Right ventricle myocardium inferior (tissue), 1 donor: ENCODE measurements at places on chromosomes 4 and X.

DNA sequence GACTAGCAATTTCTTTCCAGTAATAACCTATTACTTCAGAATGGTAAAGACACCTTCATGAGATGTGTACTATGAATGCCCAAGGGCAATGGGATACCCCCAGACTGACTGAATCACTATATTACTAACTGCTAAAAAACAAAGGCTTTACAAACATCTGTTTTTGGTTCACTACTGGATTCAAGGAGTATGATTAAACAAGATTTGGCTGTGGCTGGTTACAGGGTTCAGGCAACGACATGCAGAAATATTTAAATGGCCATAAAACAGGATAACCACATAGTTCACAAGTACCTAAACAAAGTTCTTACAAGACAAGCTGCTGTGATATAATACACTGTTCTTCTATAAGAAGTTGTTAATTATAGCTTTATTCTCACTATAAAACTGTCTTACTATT, 128.2 kb downstream of the FRYL start:
- DNase-seq: no peak

- DNase-seq: no peak
Measured at GRCh38 chr4:87304745-87305432, 17.8 kb downstream of the HSD17B13 start.

DNA sequence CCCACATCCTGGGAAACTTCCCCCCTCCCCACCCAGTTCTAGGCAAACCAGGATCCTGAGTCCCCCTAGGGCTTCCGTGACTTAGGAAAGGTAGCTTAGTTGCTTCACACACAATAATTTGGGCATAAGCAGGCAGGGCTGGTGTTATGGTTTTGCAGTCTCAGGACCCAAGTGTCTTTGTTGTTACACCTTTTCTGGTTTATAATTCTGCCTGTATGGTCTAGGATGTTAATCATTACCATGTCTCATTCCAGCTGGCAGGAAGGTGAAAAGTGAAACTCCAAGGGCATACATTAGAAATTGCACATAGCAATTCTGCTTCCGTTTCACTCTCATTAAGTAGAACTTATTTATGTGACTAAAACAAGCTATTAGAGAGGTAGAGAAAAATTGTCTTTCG, 16.8 kb downstream of the UGT8 start:
- no peak for DNase-seq

DNA sequence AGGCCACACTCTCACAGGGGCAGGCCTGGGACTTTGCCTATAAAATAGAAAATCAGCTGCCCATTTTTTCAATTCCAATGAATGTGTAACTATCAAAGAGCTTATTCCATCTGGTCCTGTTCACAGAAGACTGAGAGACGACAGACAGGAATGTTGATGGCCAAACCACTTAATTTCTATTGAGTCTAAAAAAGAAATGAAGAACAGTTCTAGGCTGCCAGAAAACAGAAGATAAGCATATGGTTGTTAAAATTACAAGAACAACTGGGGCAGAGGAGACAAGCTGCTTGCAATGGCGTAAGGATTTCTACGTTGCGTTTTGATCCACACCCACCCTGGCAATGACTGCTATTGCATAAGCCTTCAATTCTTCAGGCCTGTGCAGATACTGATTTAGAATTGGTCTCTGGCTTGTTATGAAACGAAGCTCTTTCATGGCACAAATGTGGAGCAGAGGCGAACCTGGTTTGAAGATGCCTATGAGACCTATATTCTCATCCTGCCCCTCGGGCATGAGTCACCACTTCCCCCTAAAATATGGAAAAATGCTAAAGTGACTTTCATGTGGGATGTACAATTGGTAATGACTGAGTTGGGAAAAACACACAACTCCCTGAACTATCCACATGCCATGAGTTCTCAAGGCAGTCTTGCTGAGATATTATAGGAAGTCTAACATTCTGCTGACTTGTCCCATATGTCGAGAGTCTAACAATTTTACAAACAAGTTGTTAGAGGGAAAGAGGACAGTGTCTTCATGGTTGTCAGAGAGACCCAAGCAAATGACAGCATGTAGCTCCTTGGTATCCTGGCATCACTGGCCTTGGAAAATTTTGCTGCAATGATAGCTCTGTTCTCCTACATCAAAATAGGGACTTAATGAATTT, 37.9 kb upstream of the SORBS2 start:
- DNase-seq: no peak

- DNase-seq: no peak
Measured at GRCh38 chrX:48043056-48043455, 28.4 kb downstream of the ZNF630 start.

DNA sequence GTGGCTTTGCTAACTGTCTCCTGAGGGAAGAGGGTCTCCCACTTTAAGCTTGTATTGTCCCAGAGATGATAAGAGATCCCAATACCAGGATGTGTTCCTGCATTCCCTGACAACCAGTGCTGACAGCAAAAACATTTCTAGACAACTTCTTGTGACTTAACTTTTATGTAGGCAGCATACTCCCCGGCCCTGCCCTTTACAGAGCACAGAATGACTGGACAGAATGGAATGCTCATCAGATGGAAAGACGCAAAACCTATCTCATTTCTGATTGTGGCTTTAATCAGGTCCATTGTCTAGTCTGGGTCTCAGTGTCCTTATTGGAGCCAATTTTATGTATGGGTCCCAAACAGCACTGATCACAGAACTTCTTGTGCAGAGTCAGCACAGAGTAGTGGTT, 18.2 kb upstream of the PLAC1 start:
- no peak for DNase-seq

GRCh38 chr4:105108971-105109370, 37.7 kb upstream of the TET2 start:
- DNase-seq: no peak

GRCh38 chrX:10566716-10567097, 53.7 kb downstream of the MID1 start:
- DNase-seq: no peak

GRCh38 chrX:130260316-130260715, 8.4 kb downstream of the ZNF280C start:
- no peak for DNase-seq

- DNase-seq: no peak
Measured at GRCh38 chr4:168536448-168536847, 39.6 kb downstream of the PALLD start.

- no peak for DNase-seq
Measured at GRCh38 chr4:37602454-37603069, 83.6 kb downstream of the RELL1 start.

GRCh38 chr4:88841635-88842034, 144.0 kb upstream of the NAP1L5 start:
- no peak for DNase-seq

GRCh38 chr4:61666244-61666643, 466.1 kb downstream of the ADGRL3 start:
- DNase-seq: no peak

GRCh38 chr4:732911-733630, 27.4 kb downstream of the PCGF3 start:
- no peak for DNase-seq

GRCh38 chr4:176897226-176897625, 104.5 kb upstream of the VEGFC start:
- no peak for DNase-seq

DNA sequence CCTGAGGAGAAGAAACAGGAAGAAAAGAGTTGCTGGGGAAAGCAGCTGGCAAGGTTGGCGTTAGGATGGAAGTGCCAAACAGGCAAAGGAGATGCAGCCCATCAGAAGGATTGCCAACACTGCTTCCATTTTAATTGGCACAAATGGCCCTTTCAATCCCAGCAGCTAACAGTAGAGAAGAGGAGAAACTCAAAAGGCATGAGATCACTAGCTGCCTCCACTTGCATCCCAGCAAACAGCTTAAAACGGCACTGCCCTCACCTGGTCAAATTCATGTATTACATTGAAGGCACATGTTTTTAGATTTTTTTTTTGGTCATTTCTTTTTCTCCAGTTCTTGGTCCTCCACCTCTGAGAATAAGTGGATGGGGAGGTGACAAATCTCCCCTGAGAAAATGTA, 14.9 kb upstream of the LOC101059915 start:
- DNase-seq: no peak

DNA sequence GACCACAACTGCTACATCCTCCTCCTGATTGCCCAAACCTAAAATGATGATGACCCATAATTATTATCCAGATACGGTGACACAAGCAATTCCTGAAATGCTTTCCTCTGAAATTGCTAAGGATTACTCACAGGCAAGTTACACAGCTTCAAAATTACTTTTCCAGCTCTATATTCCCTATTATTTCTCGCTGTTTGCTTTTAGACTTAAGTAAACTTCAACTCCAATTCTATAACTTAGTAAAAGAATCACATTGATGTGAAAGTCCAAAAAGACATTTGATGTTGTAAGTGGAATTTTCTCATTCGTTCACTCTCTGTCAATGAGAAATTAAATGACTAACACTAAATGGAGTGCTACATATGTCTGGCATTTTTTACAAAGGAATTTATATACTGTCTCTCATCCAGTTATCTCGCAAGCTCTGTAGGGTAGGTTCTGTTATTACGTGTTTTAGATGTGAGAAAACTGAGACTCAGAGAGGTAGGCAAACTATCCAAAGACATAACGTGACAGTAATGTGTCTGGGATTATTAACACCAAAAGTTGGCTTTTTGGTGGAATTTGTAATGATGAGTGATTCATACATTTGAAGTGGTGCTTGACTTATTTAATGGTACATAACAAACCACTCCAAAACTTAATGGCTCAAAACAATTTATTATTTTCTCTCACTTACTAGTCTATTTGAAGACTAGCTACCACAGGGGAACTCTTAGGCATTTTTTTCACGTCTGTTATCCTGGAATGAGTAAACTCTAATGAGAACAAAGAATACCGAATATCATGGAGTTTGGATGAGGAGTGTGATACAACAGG, 31.5 kb downstream of the PALLD start:
- no peak for DNase-seq

- DNase-seq: no peak
Measured at GRCh38 chrX:112738347-112739033, 58.8 kb upstream of the LHFPL1 start.

DNA sequence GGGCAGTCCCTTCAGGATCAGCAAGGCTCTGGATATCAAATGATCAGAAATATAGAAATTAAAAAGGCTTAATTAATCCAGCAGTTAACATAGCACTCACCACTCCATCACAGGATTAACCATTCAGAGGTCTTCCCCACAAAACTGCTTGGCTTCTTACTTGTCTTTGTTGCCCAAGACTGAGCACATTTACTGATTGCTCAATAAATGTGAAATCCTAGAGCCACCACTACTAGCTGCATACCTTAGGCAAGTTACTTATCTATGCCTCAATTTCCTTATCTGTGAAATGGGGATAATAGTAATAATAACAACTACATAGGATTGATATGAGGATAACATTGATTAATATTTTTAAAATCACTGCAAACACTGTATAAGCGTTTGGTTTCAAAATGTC, 124.2 kb downstream of the ARHGAP6 start:
- DNase-seq: no peak

- DNase-seq: no peak
Measured at GRCh38 chrX:70476934-70477733, 32.5 kb downstream of the DLG3 start.

DNA sequence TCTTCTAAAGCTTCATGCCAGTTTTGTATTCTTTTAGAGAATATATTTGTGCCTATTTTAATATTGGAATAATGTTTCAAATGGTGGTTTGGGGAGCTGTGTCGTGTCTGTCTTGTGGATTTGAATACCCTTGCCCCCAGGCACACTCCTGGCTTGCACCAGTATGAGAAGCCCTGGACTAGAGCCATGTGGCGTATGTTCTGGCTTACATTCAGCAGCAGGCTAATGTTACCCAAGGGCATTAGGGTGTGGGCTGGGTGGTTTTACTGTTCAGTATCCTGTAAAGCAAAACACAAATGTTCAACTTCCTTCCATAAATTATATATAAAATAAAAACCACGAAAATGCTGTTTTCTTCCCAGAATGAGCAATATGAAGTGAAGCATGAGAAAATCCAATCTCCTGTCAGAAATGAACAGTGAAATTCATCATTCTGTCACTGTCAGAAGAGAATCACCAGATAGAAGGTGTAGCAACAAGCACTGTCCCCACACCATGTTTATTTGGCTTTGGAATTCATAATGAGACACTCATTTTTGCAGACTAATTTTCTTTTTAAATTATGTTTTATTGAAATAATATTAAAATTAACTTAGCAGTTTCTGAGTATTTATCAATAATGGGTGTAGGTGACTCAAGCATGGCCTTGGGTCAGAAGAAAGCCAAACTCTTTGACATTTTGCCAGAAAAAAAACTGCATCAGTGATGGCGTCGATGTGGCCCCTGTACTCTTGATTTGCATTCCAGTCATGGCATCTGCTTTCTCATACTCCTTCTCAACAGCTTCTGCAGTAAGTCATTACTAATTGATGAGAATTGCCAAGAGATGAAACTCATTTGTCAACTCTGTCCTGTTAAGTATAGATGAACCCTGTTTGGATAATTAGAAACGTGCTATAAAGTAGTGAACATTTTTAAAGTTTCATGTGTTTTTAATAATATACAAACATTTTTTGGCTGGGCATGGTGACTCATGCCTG, 43.8 kb downstream of the WWC2 start:
- DNase-seq: peak; percentile 76

GRCh38 chr4:67879486-67879885, 4.3 kb downstream of the TMPRSS11D start:
- DNase-seq: no peak

GRCh38 chrX:134933911-134934310, 56.9 kb upstream of the SMIM10 start:
- DNase-seq: no peak

DNA sequence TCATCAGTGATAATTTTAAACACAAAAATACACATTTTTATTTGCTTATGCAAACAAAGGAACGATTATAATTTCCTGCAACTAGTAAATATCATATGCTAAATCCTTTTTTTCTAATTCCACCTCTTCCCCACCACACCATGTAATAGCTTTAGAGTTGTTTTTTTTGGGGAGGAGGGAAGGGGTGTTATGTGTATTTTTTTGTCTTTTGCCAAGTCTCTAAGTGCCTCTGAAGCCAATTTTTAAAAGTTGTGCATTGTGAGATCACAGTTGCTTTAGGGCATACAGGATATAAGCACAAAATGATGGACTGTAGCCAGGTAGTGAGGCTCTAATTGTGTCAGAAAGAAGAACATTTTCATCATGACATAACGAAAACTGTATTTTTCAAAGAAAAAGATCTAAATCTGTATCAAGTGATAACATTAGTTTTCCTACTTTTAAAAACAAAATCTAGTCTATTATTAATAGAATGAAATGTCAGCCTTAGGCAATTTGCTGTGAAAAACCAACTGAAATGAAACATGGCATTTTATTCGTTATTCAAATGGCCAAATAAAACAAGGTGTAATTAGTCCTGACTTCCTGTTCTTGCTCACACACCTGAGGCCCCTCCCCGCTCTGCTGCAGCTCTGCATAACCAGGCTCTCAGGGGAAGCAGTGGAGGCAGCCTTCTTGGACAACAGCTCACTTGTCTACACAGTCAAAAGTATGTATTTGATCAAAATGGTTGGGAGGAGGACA, 157.4 kb downstream of the PALLD start:
- DNase-seq: no peak
